ENCODE measurements at places on chromosomes 11 and 22. TPM values are rescaled to one million over a fixed set of nuclear protein-coding genes. Genes with fewer than 3 reads are reported as not detected.

DNA sequence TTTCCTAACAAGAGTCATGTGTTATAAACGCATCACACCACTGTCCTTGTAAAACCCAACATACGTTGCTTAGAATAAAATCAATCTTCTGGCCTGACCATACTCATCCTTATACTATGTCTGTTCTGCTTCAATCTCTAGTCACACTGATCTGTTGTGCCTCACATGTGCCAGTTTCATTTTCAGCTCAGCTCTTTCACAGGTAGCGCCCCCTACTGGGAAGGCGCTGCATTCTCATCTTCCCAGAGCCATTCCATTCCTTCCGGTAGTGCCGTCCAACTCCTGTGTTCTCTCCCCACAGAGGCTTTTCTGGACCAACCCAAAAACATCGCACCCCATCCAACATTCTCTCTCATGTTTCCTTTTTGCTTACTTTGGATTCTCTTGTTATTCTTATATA lies 22.2 kb downstream of the CASP5 start:
- H3K4me1 ChIP-seq = no peaks in the 10 kb centered on the region
- DNase-seq = peak; percentile 90
- no peaks in the 10 kb centered on the region for H3K36me3 ChIP-seq
- no peak overlapping the region for H3K4me3 ChIP-seq
- H3K27ac ChIP-seq = no peak overlapping the region

DNA sequence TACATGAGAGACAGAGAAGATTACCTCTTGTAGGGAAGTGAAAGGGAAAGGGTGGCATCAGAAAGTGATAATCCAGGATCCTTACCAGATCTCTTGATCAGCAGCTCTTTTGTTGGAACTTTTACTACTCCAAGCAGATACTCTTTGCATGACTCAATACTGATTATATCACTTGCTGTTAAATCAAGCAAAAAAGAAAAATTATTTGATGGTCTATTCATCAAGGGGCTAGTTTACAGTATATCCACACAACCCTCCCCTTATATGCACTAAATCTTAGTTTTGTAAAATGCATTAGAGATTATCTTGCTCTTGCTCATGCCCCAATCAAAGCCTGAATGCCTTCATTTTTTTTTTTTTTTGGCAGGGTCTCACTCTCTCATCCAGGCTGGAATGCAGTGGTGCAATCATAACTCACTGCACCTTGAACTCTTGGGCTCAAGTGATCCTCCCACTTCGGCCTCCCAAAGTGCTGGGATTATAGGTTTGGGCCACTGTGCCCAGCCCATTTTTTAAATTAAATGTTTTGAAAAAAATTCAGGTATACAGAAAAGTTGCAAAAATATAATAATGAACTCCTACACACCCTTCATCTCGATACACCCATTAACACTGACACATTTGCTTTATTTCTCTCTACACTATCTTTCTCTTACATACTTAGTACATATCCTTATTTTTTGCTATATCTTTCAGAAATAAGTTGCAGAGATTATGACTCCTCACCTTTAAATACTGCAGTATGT lies 76.1 kb upstream of the UCP3 start:
- peaks cover 7% of the 10 kb centered on the region for H3K4me1 ChIP-seq
- H3K36me3 ChIP-seq = peaks cover 51% of the 10 kb centered on the region

DNA sequence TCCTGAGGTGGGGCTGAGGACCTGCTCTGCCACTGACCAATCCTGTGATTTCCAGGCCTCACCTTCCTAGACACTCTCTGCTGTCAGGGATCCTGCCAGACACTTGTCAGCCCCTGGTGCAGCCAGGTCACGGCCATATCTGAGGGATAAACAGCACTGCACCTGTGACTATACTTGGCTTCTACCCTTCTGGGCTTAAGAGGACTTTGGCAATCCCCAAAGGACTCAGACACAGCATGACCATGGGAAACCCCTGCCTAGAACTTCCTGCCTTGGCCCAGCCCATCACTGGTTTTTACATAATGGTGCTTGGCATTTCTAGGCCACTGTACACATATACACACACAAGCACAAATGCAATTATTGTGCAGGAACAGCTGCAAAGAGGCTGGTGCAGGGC lies 11.6 kb upstream of the OLFML1 start:
- H3K4me3 ChIP-seq = no peak overlapping the region
- no peaks in the 10 kb centered on the region for H3K36me3 ChIP-seq
- no peaks in the 10 kb centered on the region for H3K27me3 ChIP-seq
- H3K27ac ChIP-seq = no peak overlapping the region

GRCh38 chr11:126246636-126247035 lies 22.1 kb downstream of the SRPRA start:
- no peak overlapping the region for H3K4me3 ChIP-seq
- H3K36me3 ChIP-seq = no peaks in the 10 kb centered on the region
- no peaks in the 10 kb centered on the region for H3K27me3 ChIP-seq
- H3K4me1 ChIP-seq = no peaks in the 10 kb centered on the region
- no peak for DNase-seq

DNA sequence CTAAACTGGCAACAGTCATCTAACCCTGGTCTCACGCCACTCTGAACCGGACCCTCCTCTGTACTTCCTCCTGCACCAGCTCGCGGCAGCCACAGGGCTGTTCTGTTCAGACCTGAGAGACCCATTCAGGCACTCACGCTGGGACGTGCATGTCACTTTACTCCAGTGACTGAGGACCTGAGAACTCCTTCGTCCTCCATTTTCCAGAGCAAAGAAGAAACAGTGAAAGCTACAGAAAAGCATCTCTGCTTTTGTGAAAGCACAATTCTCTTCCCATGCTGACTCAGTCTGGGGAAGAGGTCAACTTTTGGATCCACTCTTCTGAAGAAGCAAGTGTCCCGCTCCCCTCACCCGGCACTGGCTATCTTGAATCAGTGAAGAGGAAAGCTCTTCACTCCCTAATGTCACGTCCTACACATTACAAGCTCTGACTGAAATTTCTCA lies 24.5 kb downstream of the PISD start:
- H3K27ac ChIP-seq = peak overlapping the region; percentile 87
- no peaks in the 10 kb centered on the region for H3K36me3 ChIP-seq
- H3K4me1 ChIP-seq = peaks cover 56% of the 10 kb centered on the region
- H3K4me3 ChIP-seq = peak overlapping the region; percentile 84
- no peaks in the 10 kb centered on the region for H3K27me3 ChIP-seq

GRCh38 chr11:132254906-132255305 lies 884.5 kb downstream of the NTM start:
- no peaks in the 10 kb centered on the region for H3K36me3 ChIP-seq
- no peaks in the 10 kb centered on the region for H3K4me1 ChIP-seq
- no peak overlapping the region for H3K27ac ChIP-seq
- no peak overlapping the region for H3K4me3 ChIP-seq
- no peak for DNase-seq
- H3K27me3 ChIP-seq = no peaks in the 10 kb centered on the region

- no peaks in the 10 kb centered on the region for H3K27me3 ChIP-seq
- H3K36me3 ChIP-seq = no peaks in the 10 kb centered on the region
- no peak for DNase-seq
Measured at GRCh38 chr11:1083621-1084551, 9.2 kb downstream of the MUC2 start.

GRCh38 chr11:13134066-13134465 lies 125.0 kb downstream of the RASSF10 start:
- no peaks in the 10 kb centered on the region for H3K27me3 ChIP-seq
- DNase-seq = no peak
- H3K27ac ChIP-seq = no peak overlapping the region
- H3K36me3 ChIP-seq = no peaks in the 10 kb centered on the region
- no peaks in the 10 kb centered on the region for H3K4me1 ChIP-seq

- no peaks in the 10 kb centered on the region for H3K27me3 ChIP-seq
- H3K4me1 ChIP-seq = no peaks in the 10 kb centered on the region
- DNase-seq = no peak
- H3K27ac ChIP-seq = no peak overlapping the region
- H3K36me3 ChIP-seq = no peaks in the 10 kb centered on the region
Measured at GRCh38 chr11:17753153-17753552, 18.6 kb downstream of the KCNC1 start.

- H3K4me3 ChIP-seq = peak overlapping the region; percentile 92
- peak overlapping the region; percentile 85 for H3K27ac ChIP-seq
Measured at GRCh38 chr11:616320-617198, 809 bp upstream of the IRF7 start.

DNA sequence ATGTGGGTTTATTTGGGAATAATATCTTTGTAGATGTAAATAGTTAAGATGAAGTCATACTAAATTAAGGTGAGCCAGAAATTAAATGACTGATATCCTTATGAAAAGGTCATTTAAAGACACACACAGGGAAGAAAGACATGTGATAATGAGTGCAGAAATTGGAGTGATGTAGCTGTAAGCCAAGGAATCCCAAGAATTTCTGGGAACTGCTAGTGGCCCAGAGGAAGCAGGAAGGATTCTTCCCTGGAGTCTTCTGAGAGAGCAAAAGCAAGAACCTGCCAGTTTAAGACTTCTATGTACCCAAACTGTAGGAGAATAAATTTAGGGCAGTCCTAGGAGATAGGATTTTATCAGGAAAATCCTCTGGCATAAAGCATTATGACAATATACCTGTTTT lies 66.9 kb downstream of the LRRC4C start:
- no peak overlapping the region for H3K27ac ChIP-seq
- no peaks in the 10 kb centered on the region for H3K27me3 ChIP-seq
- no peaks in the 10 kb centered on the region for H3K4me1 ChIP-seq
- no peaks in the 10 kb centered on the region for H3K36me3 ChIP-seq
- H3K4me3 ChIP-seq = no peak overlapping the region

- no peak overlapping the region for H3K27ac ChIP-seq
- peak overlapping the region; percentile 88 for H3K4me3 ChIP-seq
- no peaks in the 10 kb centered on the region for H3K27me3 ChIP-seq
- H3K4me1 ChIP-seq = peaks cover 15% of the 10 kb centered on the region
- peak; percentile 54 for DNase-seq
Measured at GRCh38 chr22:29765905-29766631, 739 bp downstream of the ZMAT5 start.

- H3K4me3 ChIP-seq = no peak overlapping the region
- no peaks in the 10 kb centered on the region for H3K36me3 ChIP-seq
- no peaks in the 10 kb centered on the region for H3K4me1 ChIP-seq
- H3K27ac ChIP-seq = no peak overlapping the region
- H3K27me3 ChIP-seq = no peaks in the 10 kb centered on the region
Measured at GRCh38 chr11:1075341-1075911, 752 bp downstream of the MUC2 start.

DNA sequence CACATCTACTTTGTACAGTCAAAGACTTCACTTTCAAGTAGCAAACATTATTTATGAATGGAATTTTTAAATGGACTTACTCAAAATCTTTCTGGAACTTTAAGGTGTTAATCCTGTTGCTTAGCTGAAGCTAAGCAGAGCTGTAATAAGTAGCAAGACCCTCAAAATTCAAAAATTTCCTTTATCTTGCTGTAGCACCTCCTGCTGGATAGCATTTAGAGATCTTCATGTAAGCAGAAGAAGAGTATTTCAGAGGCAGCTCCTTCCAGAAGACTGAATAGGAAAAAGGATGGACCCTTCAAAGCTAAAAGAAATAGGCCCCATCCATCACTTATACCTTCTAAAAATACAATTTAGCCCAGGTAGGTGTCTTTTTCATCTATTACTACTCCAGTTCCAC lies 3.4 kb downstream of the PHF21A start:
- H3K36me3 ChIP-seq = no peaks in the 10 kb centered on the region
- H3K27ac ChIP-seq = peak overlapping the region; percentile 88
- peak; percentile 73 for DNase-seq
- peak overlapping the region; percentile 78 for H3K4me3 ChIP-seq
- H3K27me3 ChIP-seq = no peaks in the 10 kb centered on the region
- peaks cover 67% of the 10 kb centered on the region for H3K4me1 ChIP-seq

- H3K4me1 ChIP-seq = no peaks in the 10 kb centered on the region
- H3K36me3 ChIP-seq = 0 out of 2 replicates have a peak, but pooled peaks cover 2% of the 10 kb centered on the region
- H3K27me3 ChIP-seq = no peaks in the 10 kb centered on the region
- no peak for DNase-seq
Measured at GRCh38 chr22:31881865-31882264, 62.5 kb upstream of the YWHAH start.

- no peaks in the 10 kb centered on the region for H3K27me3 ChIP-seq
- H3K36me3 ChIP-seq = peaks cover 6% of the 10 kb centered on the region
- no peak overlapping the region for H3K27ac ChIP-seq
- no peak overlapping the region for H3K4me3 ChIP-seq
- no peak for DNase-seq
Measured at GRCh38 chr22:45320357-45320976, 10.7 kb downstream of the FAM118A start.

GRCh38 chr11:99020352-99021225 lies at the start of gene CNTN5:
TSS of gene CNTN5 (plus strand) at chr11:99020949.
- no peaks in the 10 kb centered on the region for H3K27me3 ChIP-seq
- H3K36me3 ChIP-seq = no peaks in the 10 kb centered on the region
- no peak within 1 kb of the TSS for H3K27ac ChIP-seq
- DNase-seq = no peak

- peaks cover 27% of the 10 kb centered on the region for H3K4me1 ChIP-seq
- H3K27me3 ChIP-seq = no peaks in the 10 kb centered on the region
- no peak overlapping the region for H3K27ac ChIP-seq
- peak overlapping the region; percentile 9 for H3K4me3 ChIP-seq
Measured at GRCh38 chr11:108654994-108655631, 9.8 kb upstream of the DDX10 start.

- H3K4me3 ChIP-seq = no peak overlapping the region
- no peaks in the 10 kb centered on the region for H3K4me1 ChIP-seq
- no peaks in the 10 kb centered on the region for H3K27me3 ChIP-seq
- no peak for DNase-seq
- no peak overlapping the region for H3K27ac ChIP-seq
Measured at GRCh38 chr22:39931251-39931650, 28.9 kb upstream of the TMA7B start.

GRCh38 chr11:29005401-29005980 lies 897.3 kb downstream of the METTL15 start:
- peak; percentile 42 for DNase-seq
- H3K4me3 ChIP-seq = no peak overlapping the region
- H3K36me3 ChIP-seq = no peaks in the 10 kb centered on the region
- no peaks in the 10 kb centered on the region for H3K4me1 ChIP-seq
- no peaks in the 10 kb centered on the region for H3K27me3 ChIP-seq

DNA sequence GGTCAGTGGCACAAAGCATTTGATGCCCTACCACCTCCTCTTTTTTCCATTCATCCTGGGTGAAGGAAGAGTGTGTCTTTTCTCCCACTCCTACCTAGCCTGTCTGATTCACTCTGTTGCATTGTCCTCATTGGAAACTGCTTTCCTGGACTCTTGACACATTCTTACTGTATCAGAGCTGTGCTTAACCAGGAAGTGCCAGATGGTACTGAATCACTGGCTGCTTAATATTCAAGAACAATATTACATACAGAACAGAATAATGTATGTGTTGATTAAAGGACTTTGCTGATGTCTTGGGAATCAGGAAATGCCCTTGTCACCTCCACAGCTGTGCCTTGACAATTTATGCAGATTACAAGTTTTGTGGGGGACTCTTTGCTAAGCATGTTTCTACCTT lies 44.4 kb downstream of the SVIP start:
- H3K4me3 ChIP-seq = no peak overlapping the region
- H3K27me3 ChIP-seq = no peaks in the 10 kb centered on the region
- H3K4me1 ChIP-seq = no peaks in the 10 kb centered on the region
- no peaks in the 10 kb centered on the region for H3K36me3 ChIP-seq
- no peak overlapping the region for H3K27ac ChIP-seq
- no peak for DNase-seq

Gene EXT2
- 64.0 TPM for total RNA-seq

Gene F2
- not detected for total RNA-seq

Gene RTN4R
- 0.29 TPM for total RNA-seq

Gene SERPIND1
- not detected for total RNA-seq

Gene PGA3
- not detected for total RNA-seq

Gene CABP4
- total RNA-seq = not detected

Gene SLC6A5
- total RNA-seq = not detected
